CD4-positive, alpha-beta T cell treated with Interleukin-17A for 1 hour (primary cell): ENCODE measurements at places on chromosomes 4 and X.

GRCh38 chrX:153924149-153924861 lies 1.8 kb downstream of the ARHGAP4 start:
- DNase-seq, result peak; percentile 62

DNA sequence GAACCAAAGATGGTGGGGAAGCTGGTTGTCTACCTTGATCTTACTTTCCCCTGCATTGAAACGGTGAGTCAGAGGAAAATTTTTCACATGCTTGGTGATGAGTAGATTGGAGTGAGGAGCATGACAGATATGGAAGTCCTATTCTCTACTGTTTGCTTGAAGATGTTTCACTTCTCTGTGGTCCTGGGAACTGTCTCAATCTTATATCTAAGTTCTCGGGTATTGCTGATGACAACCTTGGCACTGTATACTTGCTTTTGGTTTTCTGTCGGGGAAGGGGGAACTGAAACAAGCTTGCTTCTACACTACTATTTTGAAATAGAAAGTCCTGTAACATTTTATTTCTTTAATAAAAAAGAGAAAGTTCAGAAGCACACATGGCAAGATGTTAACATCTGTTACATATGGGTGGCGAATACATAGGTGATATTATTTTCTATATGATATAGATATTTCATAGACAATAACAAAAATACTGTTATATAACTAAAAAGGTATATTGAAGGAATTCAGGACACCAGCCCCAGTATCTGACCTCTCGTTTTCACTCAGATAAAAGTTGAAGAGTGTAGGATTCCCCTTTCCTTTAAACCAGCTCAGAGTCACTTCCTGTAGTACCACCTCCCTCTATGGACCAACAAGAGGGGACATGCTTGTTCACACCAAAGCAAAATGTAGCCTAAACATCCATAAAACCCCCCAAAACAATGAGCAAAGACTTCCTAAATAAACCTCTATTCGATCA lies 88.8 kb downstream of the FMR1NB start:
- no peak for DNase-seq

DNA sequence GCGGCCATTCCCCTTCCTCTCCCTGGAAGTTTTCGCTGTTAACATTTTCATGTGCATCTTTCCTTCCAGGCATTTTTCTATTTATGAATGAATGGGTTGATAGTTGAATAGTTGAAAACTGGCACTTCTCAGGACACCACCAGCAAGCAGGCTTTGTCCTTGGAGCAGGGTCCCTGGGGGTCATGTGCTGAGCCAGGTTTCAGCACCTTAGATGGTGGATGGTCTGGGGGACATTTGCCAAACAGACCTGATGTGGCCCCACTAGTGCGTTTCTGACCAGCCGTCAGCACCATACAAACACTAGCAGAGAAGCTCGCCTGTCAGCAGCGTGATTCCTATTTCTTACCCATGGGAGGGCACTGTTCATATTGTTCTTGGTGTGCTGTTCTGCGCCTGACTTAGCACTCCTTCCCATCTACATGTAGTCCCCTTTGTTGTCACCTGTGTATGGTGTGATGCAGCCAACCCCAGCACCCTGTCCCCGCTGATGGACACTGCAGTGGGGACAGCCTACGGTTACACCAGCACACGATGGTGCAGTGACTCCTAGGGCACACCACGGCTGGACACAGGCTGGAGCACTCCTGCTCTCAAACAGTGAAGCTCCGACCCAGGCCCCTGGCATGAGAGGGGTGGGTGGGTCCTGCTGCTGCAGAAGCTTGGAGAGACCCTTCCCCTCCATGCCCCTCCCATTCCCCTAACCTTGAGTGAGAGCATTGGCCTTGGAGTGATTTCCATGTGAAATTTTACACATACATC lies 27.2 kb upstream of the WFS1 start:
- DNase-seq, result no peak

GRCh38 chrX:54640103-54640690 lies 110.2 kb downstream of the GNL3L start:
- no peak for DNase-seq

DNA sequence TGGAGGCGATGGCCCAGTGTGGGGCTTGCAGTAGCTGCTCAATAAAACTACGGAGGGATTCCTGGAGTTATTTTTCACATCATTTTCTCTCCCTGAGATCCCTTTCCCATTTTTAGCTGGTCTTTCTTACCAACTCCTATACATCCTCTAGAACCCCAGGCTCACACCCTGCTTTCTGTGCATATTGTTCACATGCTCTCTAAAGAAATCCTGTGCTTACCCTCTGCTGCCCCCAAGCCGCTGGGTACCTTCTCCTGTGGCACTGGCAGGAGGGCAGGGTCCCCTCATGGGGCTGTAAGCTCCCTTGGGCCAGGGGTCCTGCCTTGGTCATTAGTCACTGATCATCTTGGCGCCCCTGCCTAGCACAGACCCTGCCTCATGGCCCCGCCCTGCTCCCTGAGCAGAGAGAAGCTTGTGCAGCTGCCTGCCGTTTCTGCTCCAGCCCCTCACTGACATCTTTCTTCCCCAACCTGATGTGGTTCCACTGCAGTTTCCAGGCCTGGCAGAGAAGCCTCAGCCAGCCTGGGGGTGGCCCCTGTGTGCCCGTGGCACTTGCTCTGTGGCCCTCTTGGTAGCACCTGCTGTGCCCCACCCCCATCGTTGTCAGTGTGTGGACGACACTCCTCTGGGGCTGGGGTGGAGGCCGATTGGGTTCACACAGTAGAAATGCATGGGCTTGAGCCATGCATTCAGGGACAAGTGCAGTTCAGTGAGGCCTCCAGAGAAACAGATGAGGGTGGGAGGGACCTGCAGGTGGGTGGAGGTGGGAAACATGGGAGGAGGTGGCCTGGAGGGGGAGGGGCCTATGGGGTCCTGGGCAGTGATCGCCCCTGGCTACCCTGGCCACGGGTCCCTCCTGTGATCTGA lies 69.5 kb downstream of the WFS1 start:
- DNase-seq, result no peak

DNA sequence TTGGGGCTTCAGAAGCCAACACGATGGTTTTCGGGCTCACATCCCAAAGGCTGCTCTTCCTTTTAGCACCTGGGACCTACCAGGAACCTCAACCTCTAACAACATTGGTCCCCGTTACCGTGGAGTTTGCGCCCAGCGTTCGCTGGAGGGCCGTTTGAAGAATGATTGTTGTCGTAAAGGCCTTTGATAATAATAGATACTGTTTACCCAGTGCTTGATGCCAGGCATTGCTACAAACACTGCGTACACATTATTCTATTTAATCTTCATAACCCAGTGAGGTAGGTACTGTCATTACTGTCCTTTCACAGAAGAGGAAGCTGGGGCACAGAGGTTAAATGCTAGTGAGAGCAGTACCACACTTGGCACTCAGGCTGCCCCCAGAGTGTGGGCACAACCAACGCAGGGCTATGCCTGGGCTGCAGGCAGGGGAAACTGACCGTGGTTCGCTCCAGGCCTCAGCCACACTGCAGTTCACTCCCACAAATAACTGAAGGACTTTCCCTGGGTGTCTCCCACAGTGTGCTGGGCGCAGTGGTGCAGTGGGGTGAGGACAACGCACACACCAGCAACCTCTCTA lies 1.0 kb upstream of the ACSL1 start:
- DNase-seq, result no peak

GRCh38 chrX:118066867-118067515 lies 49.6 kb downstream of the KLHL13 start:
- no peak for DNase-seq

GRCh38 chrX:83529950-83530349 lies 21.9 kb downstream of the POU3F4 start:
- DNase-seq, result no peak

GRCh38 chrX:111445485-111445884 lies 33.5 kb upstream of the DCX start:
- peak; percentile 33 for DNase-seq

DNA sequence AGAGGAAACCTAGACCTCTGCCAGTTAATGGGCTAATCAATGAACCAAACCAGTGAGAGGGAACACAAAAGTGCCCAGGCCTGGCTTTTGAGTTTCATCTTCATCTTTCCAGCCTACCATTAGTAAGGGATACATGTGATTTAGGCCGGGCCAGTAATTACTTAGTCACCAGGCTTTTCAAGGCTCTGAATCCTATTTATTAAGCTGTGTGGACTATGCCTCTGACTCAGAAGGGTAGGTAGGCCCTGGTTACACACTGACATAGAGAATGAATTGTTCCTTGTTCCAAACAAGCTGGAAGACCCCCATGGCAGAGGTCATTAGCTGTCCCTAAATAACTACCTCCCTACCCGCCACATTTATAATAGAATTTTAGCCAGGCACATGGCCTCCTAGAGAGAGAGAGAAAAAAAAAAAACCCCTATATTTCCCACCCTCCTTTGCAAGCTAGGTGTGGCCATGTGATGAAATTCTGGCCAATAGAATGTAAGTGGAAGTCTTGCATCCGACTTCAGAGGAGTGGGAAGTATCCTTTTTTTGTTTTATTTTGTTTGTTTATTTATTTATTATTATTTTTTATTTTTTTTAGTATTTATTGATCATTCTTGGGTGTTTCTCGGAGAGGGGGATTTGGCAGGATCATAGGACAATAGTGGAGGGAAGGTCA lies 112.3 kb upstream of the BCOR start:
- DNase-seq, result no peak

DNA sequence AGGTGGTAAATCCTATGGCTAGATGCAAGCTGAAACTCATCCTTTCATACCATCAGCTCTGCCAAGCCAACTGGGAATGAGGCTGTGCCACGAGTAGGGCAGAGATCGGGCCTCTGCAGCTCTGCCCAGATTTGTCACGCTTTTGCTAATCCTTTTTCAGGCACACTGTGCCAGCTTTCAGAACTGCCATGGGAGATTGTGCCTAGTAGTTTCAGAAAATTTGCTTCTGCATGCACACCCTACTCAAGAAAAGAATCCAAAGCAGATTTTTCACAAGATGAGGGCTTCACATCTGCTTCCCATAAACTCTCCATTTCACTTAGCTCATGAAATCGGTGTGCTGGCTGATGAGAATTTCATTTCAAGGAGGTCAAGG lies 3.3 kb upstream of the ADH7 start:
- DNase-seq, result no peak

DNA sequence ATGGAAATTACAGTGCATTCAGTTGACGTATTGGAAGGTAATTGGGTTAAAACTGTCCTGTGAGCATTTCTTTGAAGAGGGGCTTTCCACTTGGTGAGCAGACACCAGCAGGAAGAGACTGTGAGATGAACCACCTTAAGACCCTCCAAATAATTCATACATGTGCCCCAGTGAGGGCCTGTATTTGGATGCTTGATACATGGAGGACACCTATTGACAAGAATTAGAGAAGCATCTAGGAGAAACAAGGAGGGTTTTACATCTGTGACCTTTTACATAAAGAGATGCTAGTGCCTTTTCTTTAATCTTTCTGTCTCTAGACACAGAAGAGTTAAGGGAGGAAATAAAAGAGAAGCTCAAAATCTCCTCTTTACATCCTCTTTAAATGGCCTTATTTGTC lies 1115.3 kb upstream of the IGFBP7 start:
- no peak for DNase-seq

- DNase-seq, result peak; percentile 60
These were observed 1.8 kb downstream of the CPEB2 start for GRCh38 chr4:15003891-15004738.

DNA sequence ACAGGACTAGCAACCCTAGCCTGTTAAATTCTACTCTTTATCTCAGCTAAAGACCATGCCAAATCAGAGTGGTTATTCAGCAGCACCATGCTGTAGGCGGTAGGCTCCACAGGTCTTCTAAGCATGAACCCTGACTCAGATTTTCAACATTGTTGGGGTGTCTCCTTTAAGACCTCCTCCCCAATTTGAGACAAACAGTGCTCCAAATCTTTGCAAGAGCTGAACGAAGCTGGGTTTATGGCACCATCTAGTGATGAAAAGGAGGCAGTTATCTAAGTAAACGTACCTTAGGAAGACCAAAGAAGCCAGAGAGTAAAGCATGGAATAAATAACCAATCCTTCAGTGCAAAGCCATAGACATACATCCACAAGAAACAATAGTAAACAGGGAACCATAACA lies 334.5 kb upstream of the SLC7A11 start:
- no peak for DNase-seq
